NCI-H2171 (cell line): ENCODE measurements at places on chromosomes 6 and 20.

- no peak for DNase-seq
Observed at GRCh38 chr20:20415321-20415720, 47.4 kb downstream of the INSM1 start.

DNA sequence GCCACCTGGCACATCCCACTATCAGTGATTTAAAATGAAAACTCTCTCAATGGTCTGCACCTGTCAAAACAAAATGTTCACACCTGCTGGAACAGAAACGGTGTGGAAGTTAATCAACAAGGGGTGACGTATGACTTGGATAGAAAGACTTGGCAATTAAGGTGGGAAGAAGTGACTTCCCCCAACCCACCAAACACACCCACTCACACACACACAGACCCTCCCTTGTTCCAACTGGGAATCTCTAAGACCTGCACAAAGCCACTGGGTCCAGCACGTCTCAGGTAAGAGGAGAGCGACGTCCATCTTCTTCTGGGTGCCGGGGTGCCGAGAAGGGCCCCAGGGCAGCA, 25.1 kb upstream of the TCFL5 start:
- no peak for DNase-seq

DNA sequence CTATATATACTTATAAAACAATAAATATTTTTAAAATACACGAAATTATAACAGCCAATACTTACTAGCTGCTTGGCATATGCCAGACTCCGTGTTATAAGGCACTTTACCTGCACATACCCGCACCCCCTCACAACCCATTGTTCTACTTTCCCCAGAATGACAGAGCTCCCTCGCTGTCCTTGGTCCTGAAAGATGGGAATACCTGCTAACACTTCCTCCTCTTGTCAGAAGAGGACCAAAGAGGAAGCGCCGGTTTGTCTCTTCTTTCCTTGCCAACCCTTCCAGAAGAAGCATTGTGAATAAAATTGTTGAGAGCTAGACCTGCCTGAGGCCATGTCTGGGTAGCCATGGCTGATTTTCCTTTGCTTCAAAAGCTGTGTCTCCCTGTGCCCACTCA, 149.3 kb downstream of the PTPRT start:
- DNase-seq, result no peak

DNA sequence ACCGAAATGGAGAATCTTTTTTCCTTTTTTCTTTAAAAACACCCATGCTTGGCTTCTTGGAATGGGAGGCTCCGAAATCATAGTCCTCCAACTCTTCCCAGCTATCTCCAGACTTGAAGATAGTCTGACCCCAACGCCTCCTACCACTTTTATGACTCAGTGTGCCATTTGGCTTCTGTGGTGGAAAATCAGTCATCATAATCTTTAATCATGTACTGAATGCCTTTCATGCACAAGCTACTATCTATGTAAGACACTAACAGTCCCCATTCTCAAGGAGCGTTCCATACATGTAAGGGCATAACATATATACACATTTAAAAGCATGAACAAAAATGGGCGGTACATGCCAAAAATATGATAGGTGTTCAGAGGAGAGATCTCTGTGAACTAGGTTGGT, 44.1 kb downstream of the TMEM14B start:
- no peak for DNase-seq

- no peak for DNase-seq
Observed at GRCh38 chr6:169913096-169913638, 161.7 kb downstream of the ERMARD start.

DNA sequence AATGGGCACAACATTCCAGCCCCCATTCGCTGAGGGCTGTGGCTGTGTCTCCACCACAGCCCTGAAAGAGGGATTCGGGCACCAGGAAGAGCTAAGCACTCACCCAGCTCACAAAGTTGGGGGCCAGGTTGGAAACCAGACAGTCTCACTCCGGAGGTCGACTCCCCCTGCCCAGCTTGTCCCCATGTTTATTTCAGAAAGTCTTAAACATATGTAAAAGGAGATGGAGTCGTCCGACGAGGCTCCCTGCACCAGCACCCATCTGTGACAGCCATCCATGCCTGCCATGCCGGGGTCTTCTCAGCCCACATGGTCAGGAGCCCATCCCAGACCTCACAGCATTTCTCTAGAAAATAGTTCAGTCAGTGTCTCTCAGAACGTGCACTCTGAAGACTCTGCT, 63.6 kb upstream of the STX16 start:
- DNase-seq, result no peak

GRCh38 chr20:40322941-40323340, 366.1 kb downstream of the MAFB start:
- no peak for DNase-seq

- no peak for DNase-seq
Observed at GRCh38 chr6:167238694-167239467, 52.2 kb upstream of the UNC93A start.

GRCh38 chr6:132068766-132069165, 117.6 kb upstream of the CCN2 start:
- no peak for DNase-seq

DNA sequence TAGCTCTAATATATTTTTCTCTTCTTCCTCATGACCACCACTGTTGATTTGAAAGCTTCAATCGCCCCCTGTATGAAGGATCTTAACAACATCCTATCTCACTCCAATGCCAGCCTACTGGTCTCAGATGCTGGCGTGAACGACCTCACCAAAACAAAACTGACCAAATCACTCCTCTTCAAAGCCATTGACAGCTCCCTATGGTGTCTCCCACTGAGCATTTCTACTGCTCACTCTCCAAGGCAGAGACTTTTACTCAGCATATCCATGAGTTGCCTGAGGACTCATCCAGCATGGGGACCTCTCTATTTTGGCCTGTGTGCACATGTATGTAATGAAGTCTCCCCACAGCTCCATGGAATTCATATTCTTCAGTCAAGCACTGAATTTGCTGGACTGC, 520.4 kb downstream of the TFAP2B start:
- no peak for DNase-seq

DNA sequence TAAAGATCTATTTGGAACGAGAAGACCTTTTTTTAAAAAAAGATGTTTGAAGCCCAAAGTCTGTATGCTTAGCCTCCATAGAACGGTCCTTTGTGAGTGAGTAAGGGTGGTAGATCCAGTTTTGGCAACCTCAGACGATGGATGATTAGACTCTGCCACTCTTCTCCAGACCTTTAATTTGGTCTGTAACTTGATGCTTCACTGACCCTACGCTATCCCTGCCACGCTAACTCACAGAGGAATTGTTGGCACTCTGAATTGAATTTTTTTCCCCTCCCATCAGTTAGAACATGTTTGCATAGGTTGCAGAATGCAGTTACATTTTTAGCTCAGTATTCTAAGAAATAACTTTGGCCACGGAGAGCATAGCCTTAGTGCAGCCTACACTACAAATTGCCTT, 15.8 kb upstream of the DEK start:
- peak; percentile 49 for DNase-seq

- DNase-seq, result no peak
Observed at GRCh38 chr20:62415354-62416111, 8.4 kb upstream of the CABLES2 start.

DNA sequence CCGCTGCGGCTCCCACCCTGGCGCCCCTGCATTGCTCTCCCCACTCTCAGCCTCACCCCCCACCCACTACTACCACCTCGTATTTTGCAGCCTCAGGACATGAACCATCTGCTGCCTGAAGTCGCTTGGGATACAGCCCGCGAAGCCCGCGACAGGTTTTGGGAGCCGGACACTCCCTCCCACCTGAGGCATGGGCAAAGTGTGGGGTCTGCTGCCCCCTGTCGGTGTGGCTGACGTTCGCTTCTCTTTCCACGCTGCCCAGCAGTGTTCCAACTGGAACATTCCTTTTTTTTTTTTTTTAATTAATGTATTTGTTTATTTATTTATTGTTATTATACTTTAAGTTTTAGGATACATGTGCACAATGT, 15.3 kb upstream of the LPA start:
- no peak for DNase-seq

DNA sequence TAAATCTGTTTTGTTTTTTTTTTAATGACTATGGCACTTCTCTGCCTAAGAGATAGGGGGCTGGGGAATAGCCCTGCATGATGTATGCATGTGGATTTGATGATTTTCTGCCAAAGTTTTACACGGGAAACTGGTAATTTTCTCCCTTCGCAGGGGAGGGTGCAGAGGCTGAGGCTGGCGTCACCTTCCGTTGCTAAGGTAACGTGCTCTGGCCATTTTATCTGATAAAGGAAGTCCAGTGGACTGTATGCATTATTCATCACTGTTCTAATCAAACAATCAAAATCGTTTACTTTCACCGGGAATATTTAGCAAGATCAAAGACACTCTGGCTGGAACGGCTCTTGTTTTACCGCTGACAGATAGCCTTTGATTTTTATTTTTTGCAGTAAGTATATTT, 789 bp downstream of the PHACTR1 start:
- DNase-seq, result no peak

DNA sequence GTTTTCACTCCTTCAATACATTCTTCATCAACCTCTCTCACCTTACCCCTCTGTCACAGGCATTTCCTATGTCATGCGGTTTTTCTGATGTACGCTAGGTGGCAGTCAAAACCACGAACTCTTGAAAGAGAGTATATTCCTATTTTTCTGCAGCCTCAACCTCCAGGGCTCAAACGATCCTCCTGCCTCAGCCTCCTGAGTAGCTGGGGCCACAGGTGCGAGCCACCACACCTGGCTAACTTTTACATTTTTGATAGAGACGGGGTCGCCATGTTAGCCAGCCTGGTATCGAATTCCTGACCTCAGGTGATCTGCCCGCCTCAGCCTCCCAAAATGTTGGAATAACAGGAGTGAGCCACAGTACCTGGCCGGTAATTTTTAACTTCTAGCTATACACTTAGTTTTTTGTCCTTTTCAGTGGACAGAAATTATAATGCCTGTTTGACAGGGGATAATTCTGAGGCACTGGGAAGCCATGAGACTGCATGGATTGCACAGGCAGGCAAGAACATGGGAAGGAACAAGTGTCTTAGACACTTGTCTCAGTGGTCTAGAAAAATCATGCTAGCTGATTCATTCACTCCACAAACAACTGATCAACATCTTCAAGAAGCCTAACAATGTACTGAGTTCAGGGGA, 22.5 kb upstream of the HFE start:
- DNase-seq, result peak; percentile 21

DNA sequence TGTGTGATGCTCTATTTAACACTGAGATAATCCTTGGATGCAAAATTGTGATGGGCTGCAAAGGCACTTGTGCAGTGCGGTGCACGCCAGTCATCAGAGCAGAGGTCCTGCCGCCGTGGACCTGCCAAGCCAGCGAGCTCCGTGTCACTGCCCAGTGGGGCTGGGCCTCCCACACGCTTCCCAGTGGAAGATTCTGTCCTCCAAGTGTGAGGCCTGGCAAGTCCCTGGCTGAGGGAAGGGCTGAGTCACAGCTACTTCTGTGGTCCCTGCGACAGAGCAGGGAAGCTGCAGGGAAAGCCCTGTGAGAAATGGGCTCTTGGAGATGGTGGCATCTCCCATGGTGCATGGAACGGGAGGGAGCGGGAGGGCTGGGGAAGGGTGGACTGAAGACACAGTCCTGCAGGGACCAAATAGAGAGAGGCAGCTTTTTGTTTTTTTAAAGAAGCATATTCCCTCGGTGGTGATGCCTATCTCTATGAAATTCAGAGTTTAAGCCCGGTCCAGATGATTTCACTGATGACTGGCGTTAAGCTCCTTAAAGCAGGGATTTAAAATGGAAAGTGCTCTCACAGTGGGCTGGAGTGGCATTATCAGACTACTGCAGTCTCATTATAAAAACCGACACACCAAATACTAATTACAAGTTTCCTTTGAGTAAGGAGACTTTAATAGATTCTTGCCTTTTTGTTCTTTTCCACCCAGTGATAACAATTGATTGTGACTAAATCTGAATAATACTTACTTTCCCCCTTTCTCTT, 413.7 kb downstream of the QKI start:
- no peak for DNase-seq

DNA sequence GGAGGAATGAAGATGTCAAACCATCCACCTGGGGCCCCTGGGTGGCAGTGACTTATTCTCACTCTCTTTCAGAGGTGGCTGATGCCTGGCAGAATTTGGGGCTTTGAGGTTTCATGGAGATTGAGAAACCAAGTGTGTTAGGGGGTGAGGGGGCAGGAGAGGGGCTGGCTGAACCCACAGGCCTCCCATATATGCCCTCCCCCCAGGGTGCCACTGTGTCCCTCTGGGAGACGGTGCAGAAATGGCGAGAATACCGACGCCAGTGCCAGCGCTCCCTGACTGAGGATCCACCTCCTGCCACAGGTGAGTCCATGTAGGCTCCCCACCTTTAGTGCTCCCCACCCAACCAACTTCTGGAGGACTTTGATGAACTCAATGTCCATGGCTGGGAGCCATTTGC, 7.6 kb downstream of the GLP1R start:
- no peak for DNase-seq

- DNase-seq, result no peak
Observed at GRCh38 chr6:106677282-106677681, 47.9 kb downstream of the QRSL1 start.
